ENCODE measurements at places on chromosomes 6 and 20.

DNA sequence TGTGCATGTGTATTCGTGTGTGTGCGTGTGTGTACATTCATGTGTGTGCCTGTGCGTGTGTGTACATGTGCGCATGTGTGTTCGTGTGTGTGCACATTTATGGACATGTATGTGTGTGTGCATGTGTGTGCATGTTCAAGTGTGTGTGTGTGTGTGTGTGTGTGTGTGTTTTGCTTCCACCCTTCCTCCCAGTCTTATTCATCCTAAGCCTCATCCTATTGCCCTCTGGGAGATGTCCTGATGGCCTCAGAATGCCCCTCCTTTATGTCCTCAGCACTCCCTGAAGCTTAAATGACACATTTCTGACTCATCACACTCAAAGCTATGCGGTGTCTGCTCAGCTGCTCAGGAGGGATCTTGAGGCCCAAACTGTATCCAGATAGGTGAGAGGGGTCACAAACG, 76.6 kb upstream of the CCDC167 start:
- peak; percentile 91 for DNase-seq

GRCh38 chr6:128827675-128828464, 55.1 kb upstream of the LAMA2 start:
- DNase-seq, result peak; percentile 7

DNA sequence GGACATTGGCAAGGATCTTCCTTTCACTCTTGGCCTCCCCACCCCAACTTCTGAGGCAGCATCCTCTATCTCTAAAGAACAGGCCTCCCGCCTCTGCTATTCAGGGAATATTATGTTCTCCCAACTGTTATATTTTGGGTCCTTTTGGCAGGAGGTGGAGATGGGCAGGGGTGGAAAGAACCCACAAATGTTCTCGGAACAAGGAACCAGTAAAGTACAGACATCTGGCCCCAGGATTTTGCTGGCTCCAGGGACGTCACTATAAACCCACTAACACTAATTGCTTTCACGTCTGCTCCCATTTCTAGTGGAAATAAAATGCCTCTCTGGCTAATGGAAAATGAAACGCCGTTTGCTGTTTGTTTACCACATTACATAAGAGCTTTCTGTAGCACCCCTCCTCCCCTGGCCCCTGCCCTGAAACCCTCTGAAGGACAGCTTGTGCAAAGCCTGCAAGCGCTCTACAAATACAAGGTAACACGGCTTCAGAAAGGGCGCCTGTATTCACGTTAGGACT, 77.7 kb upstream of the TBC1D7 start:
- DNase-seq, result no peak

DNA sequence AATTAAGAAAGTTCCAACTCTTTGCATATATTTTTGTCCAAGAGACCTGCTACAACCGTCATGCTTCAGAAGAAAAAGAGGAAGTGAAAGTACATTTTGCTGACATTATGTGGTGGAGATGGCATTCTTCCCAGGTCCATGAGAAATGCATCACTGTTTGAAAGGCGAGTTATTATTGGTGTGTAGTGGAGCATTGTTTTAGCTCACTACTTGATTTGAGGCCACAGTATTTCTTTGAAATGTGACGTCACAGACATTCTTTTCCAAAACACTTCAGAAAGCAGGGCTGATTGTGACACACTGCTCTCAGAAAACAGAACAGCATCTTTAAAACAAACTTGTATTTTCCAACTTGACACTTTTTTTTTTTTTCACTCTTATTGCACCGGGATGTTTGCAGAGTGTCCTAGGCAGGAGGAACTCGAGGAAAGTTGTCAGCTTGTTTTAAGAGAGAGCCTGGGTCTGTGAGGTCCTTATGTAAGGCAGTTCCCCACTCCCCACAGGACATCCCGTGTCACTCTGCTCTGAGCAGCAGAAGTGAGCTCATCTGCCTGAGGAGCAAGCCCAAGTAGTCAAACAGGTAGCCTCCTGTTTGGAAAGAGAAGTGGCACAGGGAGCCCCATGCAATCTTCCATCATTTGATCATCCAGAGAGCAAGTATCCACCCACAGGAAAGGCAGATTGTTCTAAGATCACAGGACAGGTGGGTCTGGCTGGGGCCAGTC, 1.1 kb downstream of the SPTLC3 start:
- peak; percentile 85 for DNase-seq

DNA sequence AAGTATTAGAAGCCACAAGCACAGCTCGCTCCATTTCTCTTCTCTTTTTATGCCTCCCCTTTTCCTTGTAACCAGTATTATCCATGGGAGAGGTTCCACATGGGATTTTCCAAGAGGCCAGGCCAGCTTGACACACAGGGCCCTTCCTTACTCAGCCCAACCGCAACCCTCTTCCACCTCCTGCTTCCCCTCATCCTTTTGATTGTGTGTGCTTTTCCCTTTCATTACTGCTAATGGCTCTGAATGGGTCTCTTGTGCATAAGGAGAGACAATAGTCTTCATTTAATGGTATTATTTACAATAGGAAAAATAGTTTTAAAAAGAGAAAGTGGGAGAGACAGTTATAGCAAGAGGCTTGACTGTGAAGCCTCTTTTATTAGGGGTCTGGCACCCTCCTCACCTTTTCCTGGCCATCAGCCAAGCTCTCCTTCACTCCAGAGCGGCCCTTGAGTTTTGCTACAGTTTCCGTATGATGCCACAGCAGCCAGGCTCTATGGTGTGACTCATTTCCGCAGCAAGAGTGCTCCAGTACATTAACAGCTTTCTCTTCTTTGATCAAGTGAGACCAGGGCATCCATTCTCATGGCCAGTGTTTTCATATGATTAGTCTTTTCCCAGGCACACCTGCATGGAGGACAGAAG, 579.5 kb downstream of the TFAP2B start:
- DNase-seq, result no peak

- DNase-seq, result no peak
Measured at GRCh38 chr6:88459643-88460042, 293.5 kb upstream of the CNR1 start.

DNA sequence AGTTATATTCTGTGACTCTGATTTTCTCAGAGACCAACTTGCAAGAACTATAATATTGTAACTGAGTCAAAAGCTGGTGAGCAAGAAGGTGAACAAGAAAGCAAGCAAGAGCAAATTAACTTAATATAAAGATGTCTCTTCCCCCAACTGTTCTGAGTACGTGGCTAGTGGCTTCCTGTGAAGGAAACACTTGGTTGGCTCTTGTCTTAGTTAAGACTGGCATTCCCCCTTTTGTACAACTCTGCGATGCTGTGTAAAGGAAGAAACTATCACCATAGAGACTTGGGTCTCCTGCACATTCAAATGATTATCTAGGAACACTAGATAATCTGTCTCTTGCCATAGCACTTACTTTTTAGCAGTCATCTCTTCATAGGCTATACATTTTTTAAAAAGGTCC, 47.3 kb upstream of the TNFAIP3 start:
- no peak for DNase-seq

DNA sequence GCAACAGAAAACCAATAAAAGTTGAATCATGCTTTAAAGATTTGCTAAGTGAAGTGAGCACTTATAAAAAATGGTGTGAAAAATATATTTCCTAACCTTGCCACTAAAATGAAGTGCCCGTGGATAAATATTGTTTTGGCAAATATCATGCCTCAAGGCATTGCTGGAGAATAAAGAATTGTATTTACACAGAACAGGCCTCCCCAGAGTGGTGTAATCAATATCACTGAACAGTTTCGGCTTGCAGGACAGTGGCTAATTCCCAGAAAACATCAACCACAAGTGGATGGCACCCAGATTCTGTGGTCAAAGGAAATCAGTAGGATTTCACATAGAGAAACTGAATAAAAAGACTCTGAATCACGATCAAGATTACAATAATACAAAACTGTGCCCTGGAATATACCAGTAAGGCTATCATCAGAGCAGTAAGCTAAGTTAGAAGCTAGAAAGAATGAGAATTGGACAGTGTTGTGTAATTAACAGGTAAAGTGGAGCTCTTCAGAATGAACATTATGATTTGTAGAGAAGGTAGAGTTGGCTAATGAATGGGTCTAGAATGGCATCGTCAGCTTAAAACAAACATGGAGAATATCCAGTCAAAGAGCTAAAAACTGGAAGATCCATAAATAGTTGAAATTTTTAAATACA, 1026.9 kb upstream of the ADGRB3 start:
- DNase-seq, result no peak

GRCh38 chr6:110185879-110186278, 5.7 kb downstream of the CDC40 start:
- no peak for DNase-seq

GRCh38 chr20:53925651-53926401, 144.6 kb downstream of the BCAS1 start:
- DNase-seq, result no peak

GRCh38 chr20:51960047-51960675, 157.8 kb upstream of the SALL4 start:
- DNase-seq, result no peak

GRCh38 chr20:2146080-2146867, 44.6 kb downstream of the STK35 start:
- DNase-seq, result no peak

All from EL (cell line).